ENCODE measurements at places on chromosomes 5 and 9.
A peak's percentile ranks its signal among the peaks of the same experiment; 100 is the strongest.

DNA sequence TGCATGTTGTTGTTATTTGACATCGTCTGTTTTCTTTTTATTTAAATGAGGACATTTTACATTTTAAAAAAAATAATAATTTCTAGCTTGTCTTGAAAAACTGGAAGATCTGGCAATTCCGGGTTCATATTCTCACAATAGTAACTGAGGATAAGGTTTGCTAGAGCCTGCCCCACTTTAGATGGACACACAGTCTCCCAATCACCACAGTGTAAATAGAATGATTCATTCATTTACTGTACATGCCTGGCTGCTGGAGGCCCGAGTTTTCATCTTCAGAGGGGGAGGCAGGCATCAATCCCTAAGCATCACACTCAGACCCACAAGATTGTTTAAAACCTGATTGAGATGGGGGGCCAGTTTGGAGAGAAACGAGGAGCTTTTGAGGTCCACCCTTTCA is 2039.7 kb upstream of the WWC1 start:
- no peak for DNase-seq

DNA sequence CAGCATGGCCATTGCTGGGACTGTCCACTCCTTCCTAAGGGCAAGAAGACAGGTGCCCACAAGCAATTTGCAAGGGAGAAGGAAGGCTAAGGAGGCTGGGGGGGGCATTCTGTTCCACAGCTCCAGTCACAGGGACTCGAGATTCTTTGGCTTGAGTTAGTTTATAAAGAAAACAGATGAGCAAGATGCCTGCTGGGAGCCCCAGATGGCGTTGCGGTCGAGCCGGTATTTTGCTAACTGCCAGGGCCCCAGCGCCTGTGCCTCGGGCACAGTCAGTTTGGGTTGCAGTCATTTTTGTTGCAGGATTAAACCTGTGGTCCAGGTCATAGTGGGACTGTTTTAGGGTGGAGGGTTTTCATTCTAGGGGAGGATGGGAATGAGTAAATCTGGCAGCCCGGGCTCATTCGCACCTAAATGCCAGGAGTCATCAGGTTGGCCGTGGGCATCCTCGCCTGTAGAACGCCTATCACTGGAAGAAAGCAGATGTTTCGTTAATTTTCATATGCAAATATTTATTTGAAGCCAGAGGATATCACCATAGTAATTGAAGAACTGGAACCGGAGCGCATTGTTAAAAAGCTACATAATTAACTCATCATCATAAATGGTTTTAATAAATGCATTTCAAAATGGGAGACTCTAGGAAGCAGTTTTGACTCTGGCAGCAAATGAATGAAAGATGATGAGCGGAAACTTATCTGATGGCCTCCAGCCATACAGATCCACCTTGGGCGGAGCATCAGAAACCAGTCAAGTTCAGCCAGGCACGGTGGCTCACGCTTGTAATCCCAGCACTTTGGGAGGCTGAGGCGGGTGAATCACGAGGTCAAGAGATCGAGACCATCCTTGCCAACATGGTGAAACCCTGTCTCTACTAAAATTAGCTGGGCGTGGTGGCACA is 87.1 kb upstream of the FCN2 start:
- no peak for DNase-seq

- no peak for DNase-seq
Measured at GRCh38 chr9:130209422-130209821, 37.2 kb downstream of the NCS1 start.

- DNase-seq, result no peak
Measured at GRCh38 chr5:142040285-142040684, 27.5 kb upstream of the GNPDA1 start.

DNA sequence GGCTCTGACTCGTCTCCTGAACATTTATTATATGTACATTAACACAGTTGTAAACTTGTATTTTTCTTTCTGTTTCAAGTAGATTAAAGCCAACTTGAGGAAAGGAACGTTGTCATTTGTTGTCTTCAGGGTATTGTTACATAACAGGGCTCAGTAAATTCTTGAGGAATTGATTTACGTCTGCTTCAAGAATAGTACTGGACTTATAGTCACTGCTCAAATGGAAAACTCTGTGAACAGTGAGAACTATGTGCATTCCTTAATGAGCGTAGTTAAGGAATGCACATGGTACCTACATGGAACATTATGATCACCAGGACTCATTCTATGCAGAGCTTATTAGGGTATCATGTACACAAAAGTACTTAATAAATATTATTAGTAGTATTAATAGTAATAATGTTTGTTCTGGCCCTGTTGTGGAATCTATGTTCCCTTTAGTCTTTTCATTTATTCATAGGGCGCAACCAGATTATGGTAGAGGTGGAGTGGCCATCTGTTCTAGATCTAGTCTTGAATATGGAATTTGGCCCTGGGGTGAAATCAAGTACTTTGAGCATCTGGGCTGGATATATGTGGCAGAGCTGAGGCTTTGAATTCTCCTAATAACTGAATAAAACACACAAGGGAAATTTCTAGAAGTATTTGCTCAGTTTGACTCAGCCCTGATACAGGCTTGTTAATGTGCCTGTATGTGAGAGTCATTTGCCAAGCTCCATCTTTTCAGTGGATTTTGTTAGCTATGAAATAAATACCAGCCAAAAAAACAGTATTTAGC is 108.6 kb upstream of the SH3GL2 start:
- no peak for DNase-seq

DNA sequence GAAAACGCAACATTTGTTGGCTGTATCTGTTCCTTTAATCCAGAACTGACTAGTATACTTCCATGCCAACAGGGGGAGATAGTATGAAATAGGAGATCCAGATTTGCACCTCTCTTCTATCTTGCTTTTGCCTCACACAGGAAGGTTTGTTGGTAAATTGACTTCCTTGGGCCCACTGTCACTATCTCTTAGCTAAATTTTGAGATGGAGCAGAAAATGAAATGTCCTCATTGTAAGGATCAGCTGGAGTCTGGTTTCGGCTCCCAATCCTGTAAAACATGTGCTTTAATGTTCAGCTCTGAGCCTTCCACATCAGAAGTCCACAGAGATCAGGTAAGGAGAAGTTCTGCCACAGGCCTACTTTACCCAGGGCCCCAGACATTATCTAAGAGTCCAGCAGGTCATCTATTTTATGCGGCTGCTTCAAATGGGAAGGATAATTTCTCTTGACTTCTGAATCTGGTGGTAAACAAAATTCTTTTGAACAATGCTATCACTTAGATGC is 176.8 kb downstream of the FER start:
- DNase-seq, result no peak

DNA sequence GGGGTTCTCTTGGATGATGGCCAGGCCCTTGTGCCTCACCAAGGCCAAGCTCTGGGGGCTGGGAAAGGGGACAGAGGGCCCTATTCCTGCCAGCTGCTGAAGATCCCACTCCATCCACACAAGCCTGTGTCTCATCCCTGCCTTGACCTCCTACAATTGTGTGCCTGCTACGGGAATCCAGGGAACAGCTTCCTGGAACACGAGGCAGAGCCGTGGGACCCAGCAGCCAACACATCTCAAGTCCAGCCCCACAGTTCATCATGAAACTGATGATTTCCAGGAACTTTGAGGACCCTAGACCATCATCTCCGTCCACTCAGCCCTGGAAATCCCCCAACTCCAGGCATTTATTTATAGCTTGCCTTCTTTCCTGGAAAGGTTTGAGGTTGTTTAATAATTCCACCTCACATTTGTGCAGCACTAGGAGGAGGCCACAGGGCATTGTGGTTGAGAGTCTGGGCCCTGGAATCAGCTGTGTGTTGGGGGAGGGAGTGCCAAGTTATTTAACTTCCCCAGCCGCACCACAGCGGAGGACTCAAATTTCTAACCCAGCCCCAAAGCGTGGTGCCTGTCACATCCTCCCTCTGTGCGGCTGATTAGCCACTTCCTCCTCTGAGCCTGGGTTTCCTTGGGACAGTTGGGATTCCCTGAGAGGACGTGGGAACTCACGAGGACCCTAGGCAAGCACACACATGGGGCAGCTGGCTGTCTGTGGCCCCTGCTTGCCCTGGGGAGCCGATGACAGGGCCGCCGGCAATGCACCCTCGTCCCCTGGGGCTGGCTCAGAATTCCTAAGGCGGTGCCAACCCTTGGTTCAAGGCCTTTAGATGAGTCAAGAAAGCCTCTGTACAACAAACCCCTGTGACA is 58.2 kb upstream of the GGTA1 start:
- peak; percentile 83 for DNase-seq

GRCh38 chr9:121260457-121261106 is 7.4 kb upstream of the GSN start:
- DNase-seq, result no peak

GRCh38 chr5:154209591-154210081 is 19.1 kb downstream of the GALNT10 start:
- DNase-seq, result no peak

- DNase-seq, result no peak
Measured at GRCh38 chr5:178793151-178793550, 62.7 kb upstream of the ZNF354A start.

- DNase-seq, result no peak
Measured at GRCh38 chr5:169106911-169107706, 193.8 kb downstream of the SLIT3 start.

- DNase-seq, result peak; percentile 99
Measured at GRCh38 chr9:112061152-112061740, 113.9 kb downstream of the SUSD1 start.

- DNase-seq, result no peak
Measured at GRCh38 chr9:126516936-126517832, 96.5 kb upstream of the LMX1B start.

DNA sequence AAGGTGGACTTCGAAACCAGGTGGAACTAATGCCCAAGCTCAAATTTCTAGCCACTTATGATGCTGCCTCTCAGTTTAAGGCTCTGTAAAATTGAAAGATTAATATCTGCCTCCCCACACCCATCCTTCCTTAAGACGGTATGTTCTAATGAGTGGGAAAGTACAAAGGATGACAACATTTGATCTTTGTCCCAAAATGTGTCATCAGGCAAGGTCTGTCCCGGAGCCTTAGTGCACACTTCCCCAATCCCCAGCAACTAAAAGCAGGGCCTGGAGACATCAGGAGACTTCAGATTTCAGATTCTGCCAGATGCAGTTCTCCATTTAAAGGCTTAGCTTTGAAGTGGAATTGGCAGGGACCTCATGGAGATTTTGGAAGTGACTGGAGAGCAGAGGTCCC is 316.5 kb downstream of the ASTN2 start:
- no peak for DNase-seq

DNA sequence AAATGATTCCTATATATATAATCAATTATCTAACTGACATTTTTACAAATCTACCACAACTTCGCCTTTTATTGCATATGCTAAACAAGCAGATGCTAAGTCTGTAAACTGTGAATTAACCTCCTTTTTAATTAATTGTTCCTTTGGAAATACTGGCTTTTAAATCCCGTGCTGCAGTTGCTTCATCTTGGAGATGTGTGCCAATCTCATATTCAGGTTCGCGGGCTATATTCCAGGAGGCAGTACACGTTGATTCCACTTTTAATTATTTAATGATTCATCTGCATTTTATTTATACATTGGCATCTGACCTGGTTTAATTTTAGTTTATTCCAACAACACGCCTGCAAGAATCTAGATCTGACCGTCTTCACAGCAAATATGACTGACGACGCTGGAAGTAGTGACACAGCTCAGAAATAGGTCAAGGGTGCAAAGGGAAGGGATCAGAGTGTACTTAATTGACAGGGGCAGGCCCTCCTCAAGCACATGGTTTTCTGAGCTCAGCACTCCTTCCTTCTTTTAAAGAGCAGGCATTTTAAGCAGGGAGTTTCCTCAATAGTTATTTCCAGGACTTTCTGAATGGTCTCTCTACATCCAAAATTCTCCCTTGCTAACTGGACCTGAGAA is 125.2 kb downstream of the GLIS3 start:
- no peak for DNase-seq

DNA sequence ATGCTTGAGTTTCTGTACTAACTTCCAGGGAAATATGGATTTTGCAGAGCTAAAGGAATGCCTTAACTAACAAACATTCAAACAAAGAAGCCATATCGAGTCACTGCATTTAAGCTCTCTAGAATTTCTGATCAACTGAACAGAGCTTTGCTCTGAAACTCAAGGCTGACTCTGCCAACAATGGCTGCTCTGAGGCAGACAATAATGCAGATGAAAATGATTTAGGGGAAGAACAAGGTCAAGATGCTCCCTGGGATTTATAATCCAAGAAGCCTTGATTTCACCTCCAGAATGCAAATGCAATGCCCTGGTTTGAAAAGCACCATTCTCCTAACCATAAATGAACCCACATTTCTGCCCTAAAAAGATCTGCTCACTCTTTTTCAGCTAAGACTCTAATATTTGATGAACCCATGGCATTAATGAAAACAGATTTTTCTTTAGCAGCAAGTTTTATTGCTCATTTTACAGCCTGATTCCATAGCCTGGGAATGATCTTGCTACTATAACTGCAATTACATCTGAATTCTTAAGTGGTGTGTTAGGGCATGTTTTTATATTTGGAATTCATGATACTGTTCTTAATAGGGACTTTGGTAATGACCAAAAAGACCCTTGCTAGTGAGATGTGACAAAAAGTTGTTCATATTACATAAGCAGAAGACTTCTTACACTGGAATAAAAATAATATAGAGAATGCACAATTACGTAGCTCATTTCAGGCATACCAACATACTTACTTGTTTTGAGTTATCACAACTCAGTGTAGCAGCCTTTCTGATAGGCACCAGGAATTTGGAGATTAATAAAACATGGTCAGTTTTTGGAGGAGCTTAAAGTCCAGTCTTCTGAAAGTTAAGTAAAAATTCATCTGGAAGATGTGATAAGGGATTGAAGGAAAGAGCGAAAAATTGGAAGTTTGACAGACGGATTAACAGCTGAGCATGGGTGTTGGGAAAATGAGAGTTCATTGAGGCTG is 169.4 kb downstream of the TRPM3 start:
- DNase-seq, result no peak

- no peak for DNase-seq
Measured at GRCh38 chr9:27535701-27536118, 6.1 kb upstream of the MOB3B start.

GRCh38 chr9:68920921-68921320 is 93.0 kb downstream of the PRKACG start:
- no peak for DNase-seq

GRCh38 chr9:78023003-78023741 is 8.4 kb downstream of the GNAQ start:
- peak; percentile 92 for DNase-seq

DNA sequence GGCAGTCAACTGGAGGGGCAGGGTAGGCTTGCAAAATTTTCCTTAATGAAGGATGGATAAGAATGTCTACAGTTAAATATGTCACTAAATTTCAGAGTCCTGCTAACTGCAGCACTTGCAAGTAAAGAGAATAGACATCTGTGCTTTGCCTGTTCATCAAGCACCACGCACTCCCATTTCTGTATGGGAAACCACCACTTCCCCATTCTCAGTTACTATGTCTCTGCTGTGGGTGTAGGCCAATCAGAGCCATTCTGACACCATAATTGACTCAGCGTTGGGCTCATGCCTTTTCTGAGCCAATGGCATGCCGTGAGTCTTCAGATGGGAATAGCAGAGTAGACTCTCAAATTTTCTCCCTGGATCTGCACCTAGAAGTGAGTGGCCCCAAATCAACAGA is 247.5 kb downstream of the GABRB2 start:
- no peak for DNase-seq

DNA sequence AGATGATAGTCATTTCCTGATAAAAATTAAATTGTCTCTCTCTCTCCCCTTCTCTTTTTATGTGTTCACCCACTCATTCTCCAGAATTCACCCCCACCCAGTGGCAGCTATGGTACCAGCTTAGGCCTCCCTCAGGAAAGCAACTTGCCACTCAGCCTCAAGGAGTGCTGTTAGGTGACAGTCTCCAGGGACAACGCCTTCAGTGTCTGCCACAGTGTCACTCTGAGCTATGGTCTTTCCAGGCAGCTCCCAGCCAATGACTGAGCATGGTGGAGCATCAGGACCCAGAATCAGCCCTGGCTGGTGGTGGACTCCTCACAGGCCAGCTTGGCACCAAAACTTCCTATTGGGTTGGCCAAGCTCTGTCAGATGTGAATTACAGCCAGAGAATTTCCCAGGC is 140.9 kb upstream of the PIK3R1 start:
- DNase-seq, result no peak

Measured in RCC 7860 (cell line).